ENCODE measurements at places on chromosomes 5 and 9.

- no peak for DNase-seq
These were observed 33.1 kb upstream of the TLX3 start for GRCh38 chr5:171275841-171276544.

- peak; percentile 78 for DNase-seq
These were observed 146.5 kb downstream of the FANCC start for GRCh38 chr9:95171001-95171400.

DNA sequence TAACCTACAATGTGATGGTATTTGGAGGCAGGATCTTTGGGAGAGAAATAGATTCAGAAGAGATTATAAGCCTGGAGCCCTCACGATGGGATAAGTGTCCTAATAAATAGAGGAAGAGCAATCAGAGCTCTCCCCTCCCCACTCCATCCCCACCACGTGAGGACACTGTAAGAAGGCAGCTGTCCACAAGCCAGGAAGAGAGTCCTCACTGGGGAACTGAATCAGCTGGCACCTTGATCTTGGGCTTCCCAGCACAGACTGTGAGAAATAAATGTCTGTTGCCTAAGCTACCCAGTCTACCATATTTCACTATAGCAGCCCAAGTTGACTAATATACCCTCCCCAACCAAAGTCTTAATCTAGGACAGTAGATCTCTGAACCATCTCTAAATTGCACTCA lies 118.1 kb downstream of the SUSD1 start:
- no peak for DNase-seq

DNA sequence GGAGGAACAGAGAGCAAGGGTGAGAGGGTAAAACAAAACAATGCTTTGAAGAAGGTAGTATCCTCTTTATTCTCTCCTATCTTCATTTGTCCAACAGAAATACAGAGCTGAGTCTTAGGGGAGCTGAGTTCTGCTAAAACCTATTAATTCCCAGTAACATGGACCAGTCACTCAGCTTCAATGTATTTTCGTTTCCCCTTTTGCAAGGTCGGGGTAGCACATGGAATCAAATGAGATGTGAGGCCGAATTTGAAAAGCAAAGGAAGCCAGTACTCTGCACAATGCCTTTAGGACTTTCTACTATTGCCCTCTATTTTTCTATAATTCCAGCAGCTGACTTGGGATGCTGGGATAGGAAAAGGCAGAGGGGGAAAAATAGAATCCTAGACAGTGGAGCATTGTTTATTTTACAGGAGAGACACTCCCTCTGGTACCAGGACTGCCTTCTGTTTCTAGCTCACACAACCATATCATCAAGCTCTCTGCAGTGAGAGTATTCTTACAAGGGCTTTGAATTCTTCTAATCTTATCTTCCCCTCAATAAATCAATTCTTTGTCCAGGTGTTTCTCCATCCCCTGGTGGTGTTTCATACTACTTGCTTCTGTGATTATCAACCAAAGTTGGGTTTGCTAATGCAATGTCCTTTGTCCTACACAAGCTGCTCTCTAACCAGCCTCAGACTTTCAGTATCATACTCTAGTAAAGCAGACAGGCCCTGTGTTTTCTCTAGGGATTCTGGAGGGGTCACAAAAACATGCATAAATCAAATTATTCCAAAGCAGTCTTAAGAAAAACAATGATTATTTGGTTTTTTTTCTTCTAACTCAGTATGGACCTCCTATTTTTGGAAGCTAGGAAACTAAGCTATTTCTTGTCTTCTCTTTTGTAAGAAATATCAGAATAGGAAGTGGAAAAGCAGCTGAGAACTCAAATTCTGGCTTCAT lies 341.5 kb downstream of the OSTF1 start:
- DNase-seq: no peak

DNA sequence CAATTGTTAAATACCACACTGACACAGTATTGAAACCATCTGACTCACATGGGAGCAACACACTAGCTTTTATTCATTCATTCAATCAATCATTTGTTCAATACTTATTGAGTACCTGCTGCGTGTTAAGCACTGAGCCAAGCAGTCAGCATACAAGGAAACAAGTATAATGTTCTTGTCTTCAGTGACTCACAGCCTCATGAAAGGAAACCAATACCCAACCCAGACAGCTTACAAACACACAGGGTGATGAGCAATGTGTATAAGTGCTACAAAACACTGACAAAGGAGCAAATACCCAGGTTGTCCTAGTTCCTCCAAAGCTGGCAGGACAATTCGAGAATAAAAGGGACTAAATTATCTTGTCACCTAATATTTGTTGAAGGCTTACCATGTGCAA lies 67.6 kb upstream of the RASEF start:
- DNase-seq: peak; percentile 82

DNA sequence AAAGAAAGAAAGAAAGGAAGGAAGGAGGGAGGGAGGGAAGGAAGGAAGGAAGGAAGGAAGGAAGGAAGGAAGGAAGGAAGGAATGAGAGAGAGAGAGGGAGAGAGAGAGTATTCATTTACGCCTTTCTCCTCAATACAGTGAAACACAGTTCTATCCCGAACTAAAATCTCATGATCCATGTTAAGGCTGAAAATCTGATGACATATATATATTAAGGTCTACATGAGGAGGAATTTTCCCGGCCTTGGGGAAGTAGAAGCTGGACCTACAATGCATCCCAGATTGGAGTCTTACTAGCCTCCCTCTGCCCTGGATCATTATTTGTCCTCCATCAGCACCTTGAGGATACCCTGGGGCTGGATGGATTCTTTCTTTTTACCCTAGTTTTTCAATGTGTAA lies 95.1 kb upstream of the DAPK1 start:
- DNase-seq: no peak

- peak; percentile 82 for DNase-seq
These were observed 83.2 kb downstream of the FOXD1 start for GRCh38 chr5:73365301-73365853.

DNA sequence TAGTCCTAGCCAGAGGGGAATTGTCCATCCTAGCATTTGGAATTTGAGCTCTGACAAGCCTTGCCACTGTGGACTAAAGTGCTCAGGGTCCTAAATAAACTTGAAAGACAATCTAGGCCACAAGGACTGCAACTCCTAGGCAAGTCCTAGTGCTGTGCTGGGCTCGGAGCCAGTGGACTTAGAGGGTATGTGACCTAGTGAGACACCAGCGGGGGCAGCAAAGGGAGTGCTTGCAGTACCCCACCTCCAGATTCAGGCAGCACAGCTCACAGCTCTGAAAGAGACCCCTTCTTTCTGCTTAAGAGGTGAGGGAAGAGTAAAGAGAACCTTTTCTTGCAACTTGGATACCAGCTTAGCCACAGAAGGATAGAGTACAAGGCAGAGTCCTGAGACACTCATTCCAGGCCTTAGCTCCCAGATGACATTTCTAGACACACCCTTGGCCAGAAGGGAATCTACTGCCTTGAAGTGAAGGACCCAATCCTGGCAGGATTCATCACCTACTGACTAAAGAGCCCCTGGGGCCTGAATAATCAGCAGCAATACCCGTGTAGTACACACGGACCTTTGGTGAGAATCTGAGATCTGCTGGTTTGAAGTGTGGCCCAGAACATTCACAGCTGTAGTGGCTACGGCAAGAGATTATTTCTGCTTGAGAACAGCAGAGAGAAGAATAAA lies 164.6 kb downstream of the CCDC171 start:
- no peak for DNase-seq

- DNase-seq: peak; percentile 41
These were observed 179.0 kb downstream of the ROR2 start for GRCh38 chr9:91771027-91771426.
